ENCODE measurements at places on chromosomes 11 and 22.

- DNase-seq, result no peak
These were observed 863 bp downstream of the SIAE start for GRCh38 chr11:124672536-124673215.

DNA sequence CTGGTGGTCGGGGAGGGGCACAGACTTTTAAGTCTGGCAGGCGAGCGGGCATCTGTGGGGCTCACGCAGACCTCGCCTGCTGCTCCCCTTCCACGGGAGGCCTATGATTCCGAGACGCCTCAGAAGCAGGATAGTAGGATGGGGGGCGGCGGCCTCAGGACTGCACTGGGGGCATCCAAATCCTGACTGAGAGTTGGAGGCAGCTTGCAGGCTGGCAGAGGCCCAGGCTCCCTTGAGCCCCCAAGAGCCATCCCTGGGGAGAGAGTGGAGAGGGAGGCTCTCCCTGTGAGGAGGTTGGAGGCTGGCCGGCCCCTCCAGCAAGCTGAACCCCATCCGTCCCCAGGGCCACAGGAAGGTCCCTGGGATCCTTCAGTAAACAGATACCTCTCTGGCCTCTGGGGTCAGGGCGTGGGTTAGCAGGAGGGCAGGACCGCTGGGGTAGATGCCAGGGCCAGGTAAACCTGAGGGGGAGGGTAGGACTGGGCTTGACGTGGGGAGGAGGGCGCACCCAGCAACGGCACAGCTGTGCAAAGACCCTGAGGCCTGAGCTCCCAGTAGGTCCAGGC is 33.3 kb downstream of the SBF1 start:
- DNase-seq, result no peak

DNA sequence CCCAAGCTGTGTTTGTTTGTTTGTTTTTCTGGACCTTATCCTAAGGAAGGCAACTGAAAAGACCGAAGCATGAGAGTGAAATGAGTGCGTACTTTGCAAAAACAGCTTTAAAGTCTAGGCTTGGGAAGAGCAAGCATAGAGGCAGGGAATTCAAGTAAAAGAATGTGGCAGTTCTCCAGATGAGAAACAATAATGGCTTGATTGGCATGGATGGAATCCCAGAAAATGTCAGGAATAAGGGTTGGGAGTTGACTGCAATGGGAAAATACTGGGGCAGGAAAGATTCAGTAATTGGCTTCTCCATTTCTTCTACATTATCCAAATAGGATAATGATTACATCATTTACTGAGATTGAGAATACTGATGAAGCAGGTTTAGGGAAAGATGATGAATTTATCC is 17.5 kb downstream of the SAAL1 start:
- no peak for DNase-seq

- no peak for DNase-seq
These were observed 745 bp downstream of the C22orf39 start for GRCh38 chr22:19446603-19447329.

- no peak for DNase-seq
These were observed 320.5 kb downstream of the AASDHPPT start for GRCh38 chr11:106397787-106398501.

DNA sequence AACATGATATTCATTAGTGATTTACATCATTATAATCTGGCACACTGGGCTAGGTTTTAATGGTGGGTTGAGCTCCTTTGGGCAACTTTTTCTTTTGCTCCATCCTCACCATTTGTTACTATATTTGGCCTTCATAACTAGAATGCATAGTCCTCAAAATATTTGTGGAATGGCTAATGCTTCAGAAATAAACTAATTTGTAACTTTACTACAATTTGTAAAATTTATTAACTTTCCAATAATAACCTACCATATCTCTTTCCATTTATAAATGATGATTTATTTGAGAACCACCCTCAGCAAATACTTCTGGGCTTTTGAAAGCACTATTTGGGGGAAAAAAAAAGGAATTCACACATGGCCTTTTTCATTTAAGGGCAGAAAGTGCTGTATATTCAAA is 79.7 kb downstream of the LARGE2 start:
- no peak for DNase-seq

- no peak for DNase-seq
These were observed 78.8 kb downstream of the DDIAS start for GRCh38 chr11:82980292-82980691.

DNA sequence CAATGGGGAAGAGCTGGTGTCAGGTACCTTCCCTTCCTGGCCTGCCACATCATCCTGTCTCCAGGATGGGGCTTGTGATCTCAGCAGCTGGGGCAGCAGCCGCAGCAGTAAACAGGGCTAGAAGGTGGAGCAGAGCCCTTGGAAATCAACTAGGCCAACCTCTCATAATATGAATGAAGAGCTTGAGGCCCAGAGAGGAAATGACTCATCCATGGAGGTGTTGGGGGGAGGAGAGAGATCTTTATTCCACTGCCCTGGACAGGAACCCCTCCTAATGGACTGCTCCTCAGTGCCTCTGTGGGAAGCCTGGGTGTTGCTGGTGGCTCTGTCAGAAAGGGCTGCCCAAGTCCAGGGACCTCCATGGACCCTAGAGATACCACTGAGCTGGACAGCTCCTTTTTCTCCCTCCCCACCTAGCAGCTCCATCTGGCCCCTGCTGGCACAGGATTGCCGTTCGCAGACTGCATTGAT is 111.8 kb downstream of the OSBP2 start:
- DNase-seq, result no peak

DNA sequence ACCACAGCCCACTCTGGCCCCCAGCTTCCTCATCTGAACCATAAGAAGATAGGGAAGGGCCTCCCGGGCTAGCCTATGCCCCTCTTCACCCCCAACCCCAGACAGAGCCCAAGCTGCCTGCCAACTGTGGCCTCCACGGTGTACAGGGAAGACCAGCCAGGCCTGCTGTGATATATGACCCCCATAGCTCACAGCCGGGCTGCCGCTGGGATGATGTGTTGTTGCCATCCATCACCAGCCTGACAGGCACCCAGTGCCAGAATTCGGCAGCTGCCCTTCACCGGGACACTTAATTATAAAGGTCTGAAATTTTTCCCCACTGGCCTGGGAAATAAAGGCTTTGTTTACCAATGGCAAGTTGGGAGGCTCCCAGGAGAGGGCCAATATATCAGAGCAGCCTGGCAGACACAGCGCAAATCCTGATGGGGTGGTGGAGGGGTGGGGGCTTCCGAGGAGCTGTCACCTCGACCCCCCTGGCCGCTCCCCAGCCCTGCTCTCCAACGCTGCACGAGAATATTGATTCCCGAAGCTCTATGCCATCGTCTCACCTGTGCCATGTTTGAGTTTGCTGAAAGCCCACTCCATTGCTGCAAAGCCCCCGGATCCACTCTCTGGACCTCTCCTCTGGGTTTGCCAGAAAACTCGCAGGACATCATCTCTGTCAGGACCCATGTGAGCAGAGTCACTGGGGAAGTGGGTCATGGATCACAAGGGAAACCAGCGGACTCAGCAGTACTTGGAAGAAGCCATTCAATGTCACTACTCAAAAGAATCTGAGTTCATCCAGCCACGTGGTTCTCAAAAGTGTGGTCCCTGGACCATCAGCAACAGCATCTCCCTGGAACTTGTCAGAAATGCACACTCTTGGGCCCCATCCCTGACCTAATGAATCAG is 296.9 kb downstream of the MN1 start:
- DNase-seq, result no peak

GRCh38 chr22:24066260-24066659 is 55.2 kb downstream of the CABIN1 start:
- no peak for DNase-seq

GRCh38 chr22:27647540-27647939 is 154.0 kb downstream of the MN1 start:
- DNase-seq, result no peak

GRCh38 chr11:73246303-73246702 is 25.8 kb upstream of the P2RY6 start:
- no peak for DNase-seq

GRCh38 chr11:98940913-98941312 is 79.8 kb upstream of the CNTN5 start:
- no peak for DNase-seq

DNA sequence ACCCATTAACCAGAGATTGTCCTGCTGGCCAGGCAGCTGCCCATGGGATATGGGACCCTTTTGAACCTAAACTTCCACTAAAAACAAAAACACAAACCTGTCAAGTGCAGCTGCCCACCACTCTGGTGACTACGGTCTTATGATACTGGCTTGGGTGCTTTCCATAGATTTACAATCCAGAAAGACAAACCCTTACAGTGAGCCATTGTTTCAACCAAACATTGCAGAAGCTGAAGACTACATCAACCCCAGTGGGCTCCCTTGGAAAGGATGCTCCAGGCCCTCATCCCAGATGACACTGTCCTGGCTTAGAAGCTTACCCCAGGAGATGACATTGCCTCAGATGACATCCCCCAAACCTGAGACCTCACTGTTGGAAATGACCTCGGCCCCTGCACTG is 56.9 kb upstream of the WNT11 start:
- no peak for DNase-seq

GRCh38 chr11:44277196-44278090 is 32.5 kb downstream of the ALX4 start:
- no peak for DNase-seq

GRCh38 chr11:94305146-94305545 is 766 bp downstream of the IZUMO1R start:
- DNase-seq, result no peak

DNA sequence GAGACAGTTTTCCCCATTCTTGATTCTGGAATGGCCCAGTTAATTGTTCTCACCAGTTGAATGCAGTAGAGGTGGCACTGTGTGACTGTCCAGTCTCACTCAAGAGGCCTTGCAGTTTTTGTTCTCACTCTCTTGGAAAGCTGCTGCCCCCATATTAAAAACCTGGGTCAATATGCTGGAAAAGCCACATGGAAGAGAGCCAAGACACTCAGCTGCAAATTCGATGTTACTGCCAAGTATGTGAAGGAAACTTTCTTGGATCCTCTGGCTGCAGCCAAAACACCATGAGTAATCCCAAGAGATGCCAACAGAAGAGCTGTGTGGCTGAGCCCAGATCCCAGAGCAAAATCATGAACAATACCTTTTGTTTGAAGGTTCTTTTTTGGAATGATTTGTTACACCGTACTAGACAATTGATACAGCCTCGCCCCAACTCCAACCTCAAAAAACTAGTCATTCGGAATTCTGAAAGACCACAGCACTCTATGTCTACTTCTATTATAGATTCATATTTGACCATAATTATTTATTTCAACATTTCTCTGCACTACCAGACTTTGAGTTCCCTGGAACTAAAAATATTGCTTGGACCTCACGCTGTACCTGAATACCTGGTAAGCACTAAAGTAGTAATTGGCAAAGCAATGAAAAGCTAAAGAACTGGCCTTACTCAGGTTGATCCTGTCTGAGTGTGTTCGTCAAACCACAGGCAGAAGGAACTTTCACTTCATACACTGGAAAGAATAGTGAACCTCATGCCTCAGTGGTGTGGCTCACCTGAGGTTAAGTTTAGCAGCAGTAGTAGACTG is 378.8 kb downstream of the ETS1 start:
- no peak for DNase-seq

DNA sequence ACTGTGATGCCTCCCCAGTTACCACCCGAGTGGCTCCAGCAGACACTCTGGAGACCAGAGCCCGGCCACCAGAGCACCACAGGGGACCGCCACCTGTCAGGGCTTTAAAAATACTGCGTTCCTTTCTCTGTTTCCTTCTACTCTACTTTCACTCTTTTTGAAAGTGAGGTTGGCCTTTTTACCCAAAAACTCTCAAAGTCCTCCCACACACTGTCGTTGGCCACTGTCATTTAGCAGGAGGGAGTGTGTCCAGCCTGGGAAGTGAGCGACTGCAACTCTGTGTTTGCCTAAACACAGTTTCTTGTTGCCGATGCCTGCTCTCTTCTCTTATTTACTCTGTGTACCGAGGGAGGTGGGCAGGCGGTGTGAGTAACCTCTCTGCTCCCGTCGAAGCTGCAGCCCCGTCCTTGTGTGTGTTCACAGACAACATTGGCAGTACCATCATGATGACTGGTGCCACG is 90.8 kb upstream of the CLDN5 start:
- no peak for DNase-seq

DNA sequence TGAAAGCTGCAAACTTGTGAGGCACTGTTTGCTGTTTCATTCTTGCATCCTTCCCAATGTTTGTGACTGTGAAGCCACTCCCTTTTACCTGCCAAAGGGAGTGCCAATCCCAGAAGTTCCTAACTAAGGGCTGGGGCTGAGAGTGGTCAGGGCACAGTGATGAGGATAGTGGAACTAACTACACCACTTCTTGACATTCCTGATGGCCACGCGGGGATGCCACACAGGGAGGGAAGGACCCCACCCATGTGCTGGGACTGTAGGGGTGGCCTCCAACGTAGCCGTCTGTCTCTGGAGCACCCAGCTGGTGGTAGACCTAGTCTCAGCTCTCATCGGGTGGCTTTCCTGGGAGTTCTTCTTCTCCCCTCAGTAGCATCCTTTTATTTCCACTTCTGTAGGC is 335.5 kb downstream of the CADM1 start:
- DNase-seq, result no peak

DNA sequence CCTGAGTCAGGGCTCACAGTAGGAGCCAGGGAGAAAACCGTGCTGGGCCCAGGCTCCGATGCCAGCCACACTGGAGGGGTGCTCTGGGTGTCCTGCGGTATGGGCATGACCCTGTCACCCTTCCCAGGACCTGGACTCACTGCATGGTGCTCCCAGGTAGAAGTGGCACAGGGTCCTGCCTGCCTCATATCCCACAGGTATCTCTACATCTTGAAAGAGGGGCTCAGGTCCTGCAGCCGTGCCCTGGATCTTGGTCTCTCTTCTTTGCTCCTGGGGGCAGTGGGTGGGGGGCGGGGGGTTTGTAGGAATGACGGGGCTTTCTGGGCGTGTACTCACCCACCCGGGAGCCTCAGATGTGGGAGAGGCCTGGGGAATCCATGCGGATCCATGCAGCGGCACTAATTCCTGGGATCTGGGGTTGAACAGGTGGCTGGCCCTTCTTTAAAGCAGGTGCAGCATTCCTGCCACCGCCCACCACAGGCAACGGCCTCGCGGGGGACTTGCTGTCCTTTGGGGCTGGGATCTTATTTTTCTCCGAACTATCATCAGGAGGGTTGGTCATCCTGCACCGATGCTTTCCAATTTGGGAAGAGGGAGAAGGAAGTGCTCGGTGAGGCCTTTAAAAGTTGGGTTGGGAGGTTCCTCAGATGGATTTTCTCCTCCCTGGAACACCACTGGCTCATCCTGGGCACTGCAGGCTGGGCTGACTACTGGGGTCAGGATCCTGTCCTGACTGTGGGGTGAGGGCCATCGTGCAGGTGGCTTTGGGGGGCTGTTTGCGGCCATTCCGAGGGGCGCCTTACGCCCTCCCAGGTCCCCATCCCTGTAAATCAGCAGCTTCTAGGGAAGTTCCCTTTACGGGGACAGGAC is 886.4 kb downstream of the BRD1 start:
- DNase-seq, result no peak

- no peak for DNase-seq
These were observed 60.8 kb downstream of the SLC25A17 start for GRCh38 chr22:40758390-40758789.

- no peak for DNase-seq
These were observed 15.0 kb upstream of the ALX4 start for GRCh38 chr11:44324749-44325525.

- DNase-seq, result no peak
These were observed 19.5 kb upstream of the FLRT1 start for GRCh38 chr11:64015935-64016845.

All from hematopoietic multipotent progenitor cell (in vitro differentiated cells).